ENCODE measurements at places on chromosomes 12 and 14.

DNA sequence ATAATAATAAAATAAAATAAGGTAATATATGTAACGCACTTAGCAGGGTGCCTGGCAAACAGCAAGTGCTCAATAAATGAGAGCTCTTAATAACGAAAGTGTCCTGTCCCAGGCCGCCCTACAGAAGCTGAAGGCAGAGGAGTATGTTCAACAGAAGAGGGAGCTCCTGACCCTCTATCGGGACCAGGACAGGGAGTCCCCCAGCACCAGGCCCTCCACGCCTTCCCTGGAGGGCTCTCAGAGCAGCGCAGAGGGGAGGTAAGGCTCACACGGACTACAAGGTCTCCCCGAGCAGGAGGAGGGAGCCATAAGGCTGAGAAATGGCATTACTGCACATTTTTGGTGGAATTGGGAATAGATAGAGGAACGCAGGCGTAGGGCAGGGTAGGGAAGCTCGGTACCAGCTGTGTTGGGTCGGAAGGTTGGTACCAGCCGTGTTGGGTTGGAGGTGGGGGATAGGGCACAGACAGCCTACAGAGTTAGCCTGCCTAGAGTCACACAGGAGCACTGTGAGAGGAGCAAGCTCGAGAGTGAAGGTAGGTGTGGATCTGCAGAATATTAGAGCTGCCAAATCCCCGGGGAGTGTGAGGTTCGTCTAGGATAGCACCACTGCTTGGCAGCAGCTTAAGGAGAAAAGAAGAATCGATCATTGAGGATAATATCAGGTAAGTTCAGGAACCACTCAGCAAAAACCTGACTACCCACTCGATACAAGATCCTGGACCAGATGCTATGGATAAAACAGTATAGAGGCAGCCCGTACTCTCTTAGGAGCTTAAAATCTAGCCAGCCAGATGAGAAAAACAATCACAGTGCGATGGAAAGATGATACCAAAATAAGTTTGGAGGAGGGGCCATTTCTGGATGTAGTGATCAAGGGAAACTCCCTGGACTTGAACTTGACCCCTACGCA, 15.3 kb downstream of the TNFRSF1A start:
- DNase-seq = peak; percentile 66

- DNase-seq = no peak
Observed at GRCh38 chr12:32230613-32230993, 124.0 kb downstream of the BICD1 start.

GRCh38 chr12:80752464-80752863, 35.8 kb downstream of the MYF5 start:
- DNase-seq = no peak

DNA sequence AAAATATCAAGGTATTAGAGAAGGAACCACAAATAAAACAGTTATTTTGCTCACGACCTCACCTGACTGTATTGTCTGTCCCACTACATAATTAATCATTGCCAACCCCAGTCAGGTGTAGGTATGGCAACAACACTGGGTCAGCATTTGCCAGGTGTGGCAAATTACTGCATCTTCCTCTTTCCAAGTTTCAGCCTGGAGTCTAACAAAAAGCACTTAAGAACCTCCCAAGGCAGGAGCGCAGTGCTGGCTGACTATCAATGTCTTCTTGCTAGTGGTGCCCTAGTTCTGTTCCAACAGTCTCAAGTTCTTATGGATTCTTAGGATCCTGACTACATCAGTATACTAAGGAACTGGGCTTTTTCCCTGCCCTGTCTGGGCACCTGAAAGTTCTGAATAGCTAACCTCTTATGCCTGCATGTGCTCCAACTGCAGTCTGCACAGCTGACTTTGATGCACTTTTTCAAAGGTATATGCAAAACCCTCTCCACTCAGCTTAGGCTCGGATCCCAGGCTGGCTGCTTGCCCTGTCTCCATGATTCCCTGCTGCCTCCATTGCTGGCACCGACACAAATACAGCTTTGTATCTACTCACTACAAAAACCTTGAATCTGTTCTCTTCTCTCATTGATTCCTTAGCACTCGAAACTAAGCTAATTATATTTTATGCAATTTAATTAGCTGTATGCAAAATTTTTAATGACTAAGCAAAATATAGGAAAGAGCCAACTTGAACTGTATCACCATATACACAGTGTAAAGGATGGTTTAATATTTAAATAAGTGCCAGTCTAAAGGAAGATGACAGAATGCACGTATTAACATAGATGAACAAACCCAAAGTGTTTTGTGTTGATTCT, 113.3 kb downstream of the PRKD1 start:
- peak; percentile 82 for DNase-seq

GRCh38 chr14:66920196-66920595, 269.0 kb upstream of the GARIN2 start:
- DNase-seq = no peak

- no peak for DNase-seq
Observed at GRCh38 chr12:112946236-112947000, 8.1 kb downstream of the OAS3 start.

GRCh38 chr14:103195828-103196615, 72.8 kb downstream of the TNFAIP2 start:
- no peak for DNase-seq

DNA sequence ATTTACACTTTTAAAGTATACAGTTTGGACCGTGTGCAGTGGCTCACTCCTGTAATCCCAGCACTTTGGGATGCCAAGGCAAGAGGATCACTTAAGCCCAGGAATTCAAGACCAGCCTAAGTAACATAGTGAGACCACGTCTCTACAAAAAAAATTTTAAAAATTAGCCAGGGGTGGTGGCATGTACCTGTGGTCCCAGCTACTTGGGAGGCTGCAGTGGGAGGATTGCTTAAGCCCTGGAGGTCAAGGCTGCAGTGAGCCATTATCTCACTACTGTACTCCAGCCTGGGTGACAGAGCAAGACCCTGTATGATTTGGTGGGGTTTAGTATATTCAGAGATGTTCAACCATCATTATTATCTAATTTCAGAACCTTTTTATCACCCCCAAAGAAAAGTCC, 4.7 kb downstream of the EIF4B start:
- DNase-seq = no peak

DNA sequence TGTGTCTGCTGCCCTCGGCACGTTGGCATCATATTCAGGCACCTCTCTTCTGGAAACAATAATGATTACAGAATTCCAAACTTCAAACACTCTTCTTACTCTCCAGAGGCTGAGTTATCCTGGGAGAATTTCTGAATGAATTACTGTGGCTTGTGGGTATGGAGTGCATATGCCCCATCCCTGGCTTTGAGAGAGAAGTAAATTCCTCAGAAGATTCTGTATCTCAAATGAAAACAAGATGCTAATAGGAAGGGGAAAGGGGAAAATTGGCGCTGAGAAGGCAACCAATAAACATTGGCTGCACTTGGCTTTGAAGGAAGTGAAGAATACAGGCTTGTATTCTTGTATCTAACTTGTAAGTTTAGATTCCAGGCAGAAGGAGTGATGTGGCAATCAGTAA, 132.0 kb upstream of the NOVA1 start:
- no peak for DNase-seq

GRCh38 chr14:95040708-95041476, 116.4 kb downstream of the DICER1 start:
- no peak for DNase-seq

DNA sequence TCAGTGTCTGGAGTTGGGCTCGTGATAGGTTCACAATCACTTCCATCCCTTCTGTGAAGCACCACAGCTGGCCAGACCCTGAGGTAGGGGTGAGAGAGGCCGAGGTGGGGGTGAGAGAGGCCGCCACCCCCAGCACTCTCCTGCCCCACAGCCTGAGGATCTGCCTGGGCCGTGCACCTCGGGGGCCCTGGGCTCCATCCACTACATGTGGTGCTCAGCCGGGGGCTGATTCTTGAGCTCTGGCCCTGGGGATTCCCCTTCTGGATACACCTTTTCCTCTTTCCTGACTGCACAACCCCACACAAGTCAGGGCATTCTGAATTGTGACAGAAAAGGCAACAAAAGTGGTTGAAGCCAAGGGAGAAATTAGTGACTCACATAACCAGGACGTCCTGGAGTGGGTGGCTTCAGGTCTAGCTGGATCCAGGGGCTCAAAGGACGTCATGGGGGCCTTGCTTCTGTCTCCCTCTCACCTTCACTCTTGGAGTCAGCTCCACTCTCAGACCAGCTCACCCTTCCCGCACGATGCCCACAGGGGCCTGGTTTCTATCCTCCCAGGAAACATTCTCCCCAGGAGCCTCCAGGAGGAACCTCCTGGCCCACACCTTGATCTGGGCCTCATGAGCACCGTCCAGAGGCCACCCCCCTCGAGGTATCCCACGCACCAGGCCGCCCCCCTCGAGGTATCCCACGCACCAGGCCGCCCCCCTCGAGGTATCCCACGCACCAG, 12.1 kb upstream of the FBRSL1 start:
- no peak for DNase-seq

DNA sequence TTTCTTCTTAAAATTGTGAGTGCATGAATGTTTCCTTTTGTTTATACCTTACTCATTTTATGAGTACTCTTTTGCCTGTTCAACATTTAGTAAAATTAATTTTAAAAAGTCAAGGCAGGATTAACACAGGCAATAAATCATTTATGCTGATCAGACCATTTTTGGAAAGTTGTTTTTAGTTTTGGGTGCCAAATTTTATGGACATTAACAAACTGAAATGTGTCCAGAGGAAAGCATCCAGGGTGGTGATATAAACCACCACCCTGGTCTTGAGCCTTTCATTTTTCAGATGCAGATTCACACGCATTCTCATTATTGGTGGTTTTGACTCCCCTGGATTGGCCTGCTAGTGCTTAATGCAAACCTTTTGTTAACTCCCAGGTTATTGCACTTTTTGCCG, 26.3 kb downstream of the RASSF8 start:
- DNase-seq = no peak

- DNase-seq = peak; percentile 80
Observed at GRCh38 chr12:40105515-40106201, at the start of gene SLC2A13. SLC2A13 (minus strand) TSS chr12:40106081; CDS start chr12:40105808, 273 bp downstream.

- DNase-seq = no peak
Observed at GRCh38 chr12:79108962-79109361, 244.4 kb downstream of the SYT1 start.

GRCh38 chr12:42893803-42894202, 304.3 kb upstream of the PRICKLE1 start:
- peak; percentile 27 for DNase-seq

GRCh38 chr12:614411-614970, 48.8 kb downstream of the NINJ2 start:
- DNase-seq = no peak

DNA sequence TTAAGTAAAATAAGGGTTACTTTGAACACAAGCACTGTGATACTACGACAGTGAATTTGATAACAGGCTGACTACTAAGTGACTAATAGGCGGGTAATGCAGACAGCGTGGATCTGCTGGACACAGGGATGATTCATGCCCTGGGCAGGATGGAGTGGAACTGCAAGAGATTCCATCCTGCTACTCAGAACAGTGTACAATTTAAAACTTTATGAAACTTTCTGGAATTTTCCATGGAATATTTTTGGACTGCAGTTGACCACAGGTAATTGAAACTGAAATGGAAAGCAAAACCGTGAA, 46.0 kb downstream of the YEATS4 start:
- no peak for DNase-seq

DNA sequence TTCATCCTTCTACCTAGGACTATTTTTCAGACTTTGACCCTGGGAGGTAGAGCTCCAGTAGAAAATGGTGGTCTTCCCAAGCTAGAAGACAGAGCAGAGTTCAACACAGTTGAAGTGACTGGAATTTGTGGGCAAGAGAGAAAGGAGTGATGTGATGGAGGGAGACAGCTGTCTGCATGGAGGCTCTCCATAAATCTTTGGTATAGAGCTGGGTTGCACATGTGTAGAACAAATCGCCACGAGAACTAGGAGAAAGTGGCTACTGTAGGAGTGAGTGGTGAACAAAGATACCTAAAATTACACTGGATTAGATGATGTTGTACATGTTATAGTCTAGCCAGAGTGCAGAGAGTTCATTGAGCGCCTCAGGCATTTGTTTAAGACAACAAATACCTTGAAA, 14.5 kb downstream of the GPR135 start:
- no peak for DNase-seq

DNA sequence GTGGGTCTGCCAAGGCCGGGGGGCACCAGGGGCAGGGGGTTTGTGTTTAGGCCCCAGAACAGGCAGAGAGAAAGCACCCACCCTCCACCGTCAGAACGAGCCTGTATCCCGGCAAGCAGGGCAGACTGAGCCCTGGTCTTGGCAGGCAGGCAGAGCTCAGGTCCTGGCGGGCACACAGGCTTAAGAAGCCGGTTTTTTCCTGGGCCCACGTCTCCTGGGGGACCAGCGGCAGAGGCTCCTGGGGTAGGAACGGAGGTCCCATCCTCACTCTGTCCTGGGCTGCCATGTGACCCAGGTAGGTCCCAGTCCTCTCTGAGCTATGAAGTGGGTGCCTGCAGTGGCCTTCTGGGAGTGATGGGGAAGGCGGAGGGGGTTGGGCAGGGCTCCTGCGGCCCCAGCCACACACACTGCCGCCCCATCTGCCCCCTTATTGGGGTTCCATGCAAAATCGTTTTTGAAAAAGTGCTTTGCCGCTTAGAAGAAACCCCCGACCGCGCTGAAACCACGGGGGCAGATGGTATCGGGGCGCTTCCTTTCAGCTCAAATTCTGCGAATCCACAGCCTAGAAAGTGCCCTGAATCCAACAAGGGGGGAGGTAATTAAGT, 24.2 kb downstream of the SH2B3 start:
- no peak for DNase-seq

- no peak for DNase-seq
Observed at GRCh38 chr12:112599871-112600270, 181.1 kb downstream of the PTPN11 start.

DNA sequence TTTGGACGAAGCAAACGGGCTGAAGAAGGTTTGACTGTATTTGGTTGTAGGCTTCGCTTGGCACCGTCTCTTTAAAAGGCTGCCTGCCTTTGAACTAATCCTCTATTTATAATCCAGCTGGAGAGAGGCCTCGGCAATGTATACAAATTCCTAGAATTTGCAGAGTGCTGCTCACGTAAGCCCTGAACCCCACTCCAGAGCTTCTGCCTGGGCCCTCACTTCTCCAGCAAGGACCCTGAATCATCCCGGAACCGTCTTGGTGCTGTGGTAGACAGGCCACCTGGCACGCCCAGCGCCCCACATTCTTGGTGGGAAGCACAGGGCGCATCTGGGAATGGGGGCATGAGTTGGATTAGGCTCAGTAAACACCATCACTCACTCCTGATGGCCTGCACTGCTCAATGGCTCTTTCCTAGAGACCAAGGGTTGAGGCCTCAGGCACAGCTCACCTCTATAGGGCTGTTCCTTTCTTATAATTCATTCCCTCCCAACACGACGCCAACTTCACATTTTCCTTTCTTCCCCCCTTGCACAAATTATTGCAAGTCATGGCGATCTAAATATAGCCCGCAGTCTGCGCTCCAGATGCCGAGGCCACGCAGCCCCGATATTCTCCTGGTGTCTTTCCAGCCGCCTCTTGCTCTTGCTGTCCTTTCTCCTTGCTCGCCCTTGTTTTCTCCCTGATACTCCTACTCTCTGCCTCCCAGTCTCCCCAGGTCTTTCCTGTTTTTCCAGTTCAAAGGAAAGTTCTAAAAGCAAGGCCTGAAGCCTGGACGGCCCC, 141.0 kb downstream of the ZFP36L1 start:
- peak; percentile 65 for DNase-seq

GRCh38 chr14:72752034-72752412, 141.9 kb downstream of the DPF3 start:
- DNase-seq = no peak

All from left hindlimb (tissue), 1 donor.